ENCODE measurements at places on chromosomes 1 and 21. TPM values are rescaled to one million over a fixed set of nuclear protein-coding genes. Genes with fewer than 3 reads are reported as not detected.

DNA sequence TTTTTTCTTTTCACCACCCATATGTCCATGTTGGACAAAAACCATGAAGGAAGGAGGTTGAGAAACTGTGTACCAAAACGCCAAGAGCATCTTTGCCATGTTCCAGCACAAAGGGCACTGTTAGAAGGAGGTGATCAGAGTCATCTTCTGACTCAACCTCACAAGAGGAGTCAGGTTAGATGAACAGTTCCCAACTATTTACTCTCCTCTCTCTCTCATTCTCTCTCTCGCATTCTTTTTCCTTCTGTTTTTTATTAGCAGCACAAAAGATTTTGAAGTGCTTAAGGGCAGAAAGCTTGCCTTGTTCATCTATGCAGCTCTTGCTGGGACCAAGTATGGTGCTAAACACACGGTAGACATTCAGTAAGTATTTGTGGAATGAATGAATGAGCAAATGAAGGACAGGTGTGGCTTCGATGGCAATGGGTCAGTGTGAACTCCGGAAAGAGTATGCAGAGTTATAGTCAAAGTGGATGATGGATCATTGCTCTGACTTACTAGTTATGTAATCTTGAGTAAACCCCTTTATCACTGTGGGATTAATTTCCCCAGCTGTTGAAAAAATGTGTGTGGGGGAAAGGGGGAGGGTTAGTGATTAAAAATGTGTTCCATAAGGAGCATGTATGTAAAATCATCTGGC is 33.9 kb downstream of the DDR2 start:
- H3K27me3 ChIP-seq: no peaks in the 10 kb centered on the region
- peaks cover 10% of the 10 kb centered on the region for H3K4me1 ChIP-seq
- peak; percentile 17 for DNase-seq
- H3K36me3 ChIP-seq: no peaks in the 10 kb centered on the region

ERICH3 gene
- 0.06 TPM for total RNA-seq

- no peaks in the 10 kb centered on the region for H3K36me3 ChIP-seq
- H3K4me3 ChIP-seq: no peak overlapping the region
- peak overlapping the region; percentile 52 for H3K27ac ChIP-seq
- H3K4me1 ChIP-seq: no peaks in the 10 kb centered on the region
- no peak for DNase-seq
- no peaks in the 10 kb centered on the region for H3K27me3 ChIP-seq
Measured at GRCh38 chr1:59994302-59995198, 68.0 kb upstream of the CYP2J2 start.

GRCh38 chr1:240021709-240022108 is 70.0 kb upstream of the FMN2 start:
- H3K27ac ChIP-seq: no peak overlapping the region
- no peaks in the 10 kb centered on the region for H3K36me3 ChIP-seq
- no peak for DNase-seq
- no peak overlapping the region for H3K4me3 ChIP-seq
- H3K4me1 ChIP-seq: no peaks in the 10 kb centered on the region

GRCh38 chr1:17196496-17197185 is 8.3 kb upstream of the PADI1 start:
- peaks cover 59% of the 10 kb centered on the region for H3K27me3 ChIP-seq
- DNase-seq: no peak
- H3K27ac ChIP-seq: no peak overlapping the region
- H3K4me1 ChIP-seq: no peaks in the 10 kb centered on the region
- H3K4me3 ChIP-seq: no peak overlapping the region

All from esophagus muscularis mucosa (tissue), 4 donors.